WTC11 (cell line): ENCODE measurements at places on chromosomes 11 and 22. TPM values are rescaled to one million over a fixed set of nuclear protein-coding genes. Genes with fewer than 3 reads are reported as not detected.

DNA sequence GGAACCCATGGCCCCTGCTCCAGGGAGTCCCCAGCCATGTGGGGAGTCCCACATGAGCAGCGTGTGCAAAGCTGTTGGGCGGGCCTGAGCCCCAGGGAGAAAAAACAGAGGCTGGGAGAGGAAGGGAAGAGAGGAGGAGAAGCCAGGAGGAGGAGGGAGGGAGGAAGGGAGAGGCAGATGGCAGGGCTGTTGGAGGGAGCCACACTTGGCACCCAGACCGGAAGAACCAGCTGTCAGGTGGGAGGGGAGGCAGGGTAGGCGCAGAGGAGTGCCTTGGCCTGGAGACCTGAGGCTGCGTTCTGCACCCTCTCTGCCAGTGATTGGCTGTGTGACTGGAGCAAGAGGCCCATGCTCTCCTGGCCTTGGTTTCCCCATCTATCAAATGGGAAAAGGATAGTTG is 6.7 kb downstream of the SYNGR1 start:
- H3K27me3 ChIP-seq: no peaks in the 10 kb centered on the region
- H3K27ac ChIP-seq: no peak overlapping the region
- H3K36me3 ChIP-seq: peaks cover 5% of the 10 kb centered on the region
- no peak overlapping the region for H3K4me3 ChIP-seq
- H3K4me1 ChIP-seq: peaks cover 30% of the 10 kb centered on the region
- DNase-seq: no peak

GRCh38 chr11:58564231-58564630 is 11.4 kb downstream of the LPXN start:
- H3K4me3 ChIP-seq: no peak overlapping the region
- peaks cover 4% of the 10 kb centered on the region; the same call in 1 of the 2 replicates for H3K4me1 ChIP-seq
- no peak for DNase-seq
- no peaks in the 10 kb centered on the region for H3K27me3 ChIP-seq
- no peak overlapping the region for H3K27ac ChIP-seq
- no peaks in the 10 kb centered on the region for H3K36me3 ChIP-seq

PDE2A gene
- total RNA-seq: 3.7 to 5.0 TPM (median 4.9 TPM) in 3 replicates

- H3K27ac ChIP-seq: peak overlapping the region; percentile 64
- H3K4me1 ChIP-seq: peaks cover 38% of the 10 kb centered on the region
- H3K4me3 ChIP-seq: peak overlapping the region; percentile 70
- H3K27me3 ChIP-seq: no peaks in the 10 kb centered on the region; the same call in 1 of the 2 replicates
- H3K36me3 ChIP-seq: no peaks in the 10 kb centered on the region
- DNase-seq: no peak
Measured at GRCh38 chr22:49052023-49052538, 775.6 kb downstream of the BRD1 start.

- no peaks in the 10 kb centered on the region for H3K27me3 ChIP-seq
- peak overlapping the region; percentile 40; the same call in 1 of the 2 replicates for H3K27ac ChIP-seq
- peaks cover 11% of the 10 kb centered on the region; the same call in 1 of the 2 replicates for H3K4me1 ChIP-seq
- no peak overlapping the region for H3K4me3 ChIP-seq
- H3K36me3 ChIP-seq: no peaks in the 10 kb centered on the region
- DNase-seq: no peak
Measured at GRCh38 chr11:16299884-16300782, 56.2 kb downstream of the SOX6 start.

GRCh38 chr11:64040684-64041322 is 5.1 kb downstream of the FLRT1 start:
- DNase-seq: peak; percentile 72
- H3K4me1 ChIP-seq: peaks cover 3% of the 10 kb centered on the region; the same call in 1 of the 2 replicates
- H3K4me3 ChIP-seq: no peak overlapping the region
- H3K36me3 ChIP-seq: no peaks in the 10 kb centered on the region

DNA sequence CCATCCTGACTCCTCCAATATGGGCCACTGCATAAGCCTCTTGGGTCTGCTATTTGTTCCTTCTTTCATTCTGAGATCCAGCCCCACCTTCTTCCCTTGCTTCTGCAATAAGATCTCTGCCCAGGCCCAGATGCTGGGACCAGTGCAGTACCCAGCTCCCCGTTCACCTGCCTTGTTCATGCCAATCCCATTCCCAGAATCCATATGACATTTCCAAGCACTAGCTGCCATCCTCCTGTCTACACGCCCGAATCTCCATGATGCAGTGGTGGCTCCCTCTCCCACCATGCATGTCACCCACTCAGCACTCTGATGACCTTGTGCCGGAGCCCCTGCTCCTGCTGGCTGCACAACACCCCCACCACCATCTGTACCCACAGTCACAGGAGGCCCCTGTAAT is 11.4 kb upstream of the FAM83F start:
- no peaks in the 10 kb centered on the region for H3K4me1 ChIP-seq
- no peaks in the 10 kb centered on the region for H3K36me3 ChIP-seq
- peaks cover 29% of the 10 kb centered on the region for H3K27me3 ChIP-seq

GRCh38 chr11:93655581-93656255 is 5.8 kb upstream of the CEP295 start:
- no peaks in the 10 kb centered on the region for H3K4me1 ChIP-seq
- DNase-seq: no peak
- H3K27ac ChIP-seq: no peak overlapping the region
- peaks cover 28% of the 10 kb centered on the region for H3K27me3 ChIP-seq
- H3K36me3 ChIP-seq: no peaks in the 10 kb centered on the region

DNA sequence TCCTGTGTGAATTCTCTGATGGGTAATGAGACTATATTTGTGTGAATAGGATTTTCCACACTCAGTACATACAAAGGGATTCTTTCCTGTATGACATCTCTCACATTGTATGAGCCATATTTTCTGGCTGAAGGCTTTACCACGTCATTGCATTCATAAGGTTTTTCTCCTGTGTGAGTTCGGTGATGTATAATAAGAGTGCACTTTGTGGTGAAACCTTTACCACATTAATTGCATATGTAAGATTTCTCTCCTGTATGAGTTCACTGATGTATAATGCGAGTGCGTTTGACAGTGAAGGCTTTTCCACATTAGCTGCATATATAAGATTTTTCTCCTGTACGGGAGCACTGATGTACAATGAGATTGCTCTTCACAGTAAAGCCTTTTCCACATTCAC is 455.4 kb upstream of the CNTN5 start:
- H3K36me3 ChIP-seq: no peaks in the 10 kb centered on the region
- no peak for DNase-seq
- H3K4me3 ChIP-seq: no peak overlapping the region
- no peak overlapping the region for H3K27ac ChIP-seq

GRCh38 chr22:27863001-27863400 is 56.1 kb downstream of the PITPNB start:
- H3K4me3 ChIP-seq: no peak overlapping the region
- H3K27me3 ChIP-seq: no peaks in the 10 kb centered on the region
- no peak for DNase-seq
- H3K4me1 ChIP-seq: peaks cover 20% of the 10 kb centered on the region
- peaks cover 18% of the 10 kb centered on the region for H3K36me3 ChIP-seq

DNA sequence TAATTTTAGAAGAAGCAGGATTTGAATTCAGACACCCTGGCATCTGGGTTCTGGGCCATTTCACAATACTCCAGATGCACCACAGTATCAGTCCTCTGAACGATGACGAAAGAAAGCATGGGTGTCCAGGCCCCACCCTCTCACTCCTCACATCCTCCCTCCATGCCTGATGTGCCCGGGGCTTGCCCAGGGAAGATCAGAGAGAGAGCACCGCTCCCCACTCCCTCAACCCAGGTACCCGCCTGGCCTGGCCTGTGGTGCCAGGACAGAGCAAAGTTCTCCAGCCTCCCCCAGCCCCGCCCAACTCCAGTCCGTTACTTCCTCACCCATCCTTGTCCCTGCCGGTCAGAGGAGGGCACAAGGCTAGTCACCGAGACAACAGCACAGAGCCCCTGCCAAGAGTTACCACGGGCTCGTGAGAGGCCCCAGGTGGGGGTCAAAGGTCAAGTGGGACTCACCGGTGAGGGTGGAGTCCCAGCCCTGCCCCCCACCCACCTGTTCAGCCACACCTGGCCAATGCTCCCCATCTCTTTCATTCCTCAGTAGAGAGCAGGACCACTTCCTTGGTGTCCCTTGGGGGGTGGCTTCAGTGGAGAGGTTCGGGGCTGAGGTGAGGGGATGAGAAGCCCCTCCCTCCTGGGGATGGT is 8.1 kb downstream of the BCL9L start:
- H3K4me3 ChIP-seq: peak overlapping the region; percentile 46
- no peaks in the 10 kb centered on the region for H3K36me3 ChIP-seq
- H3K27me3 ChIP-seq: no peaks in the 10 kb centered on the region
- H3K4me1 ChIP-seq: peaks cover 88% of the 10 kb centered on the region
- no peak for DNase-seq

DNA sequence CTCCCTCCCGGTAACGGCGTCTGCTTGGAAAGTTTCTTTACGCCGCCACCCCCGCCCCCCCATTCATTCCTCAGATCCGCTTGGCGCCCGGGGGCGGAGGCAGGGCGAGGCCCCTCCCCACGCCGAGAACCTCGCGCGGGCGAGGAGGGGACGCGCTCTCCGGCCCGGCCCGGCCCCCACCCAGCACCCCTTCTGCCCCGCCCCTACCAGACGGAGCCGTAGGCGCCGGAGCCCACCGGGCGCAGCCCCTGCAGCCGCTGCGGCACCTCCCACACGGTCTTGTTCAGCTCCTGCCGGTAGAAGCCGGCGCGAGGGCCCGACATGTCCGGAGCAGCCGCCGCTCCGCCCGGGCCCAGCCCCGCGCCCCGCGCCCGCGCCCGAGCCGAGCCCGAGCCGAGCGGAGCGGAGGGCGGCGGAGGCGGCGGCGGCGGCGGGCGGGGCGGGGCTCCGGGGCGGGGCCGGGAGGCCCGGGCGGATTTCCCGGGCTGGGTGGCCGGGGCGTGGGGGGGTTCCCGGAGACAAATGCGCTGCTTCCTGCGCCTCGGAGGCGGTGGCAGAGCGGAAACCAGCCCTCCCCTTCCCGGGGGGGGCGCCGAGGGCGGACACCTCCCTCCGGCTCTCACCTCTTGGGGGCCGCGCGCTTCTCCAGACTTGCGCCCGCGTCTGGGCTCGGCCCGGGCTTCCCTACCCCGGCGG is at the start of gene MAPK11:
Gene MAPK11, minus strand, starts transcription at position 411 of the 696 bp plus-strand sequence. Its CDS starts 88 bp downstream, at position 323.
- peaks cover 53% of the 10 kb centered on the region for H3K27me3 ChIP-seq
- H3K4me1 ChIP-seq: no peaks in the 10 kb centered on the region
- DNase-seq: peak; percentile 35
- peak within 1 kb of the TSS; percentile 57 for H3K4me3 ChIP-seq

OR52K1 gene
- 0.05 to 0.07 TPM in 2 of 3 replicates, not detected in the other for total RNA-seq

DNA sequence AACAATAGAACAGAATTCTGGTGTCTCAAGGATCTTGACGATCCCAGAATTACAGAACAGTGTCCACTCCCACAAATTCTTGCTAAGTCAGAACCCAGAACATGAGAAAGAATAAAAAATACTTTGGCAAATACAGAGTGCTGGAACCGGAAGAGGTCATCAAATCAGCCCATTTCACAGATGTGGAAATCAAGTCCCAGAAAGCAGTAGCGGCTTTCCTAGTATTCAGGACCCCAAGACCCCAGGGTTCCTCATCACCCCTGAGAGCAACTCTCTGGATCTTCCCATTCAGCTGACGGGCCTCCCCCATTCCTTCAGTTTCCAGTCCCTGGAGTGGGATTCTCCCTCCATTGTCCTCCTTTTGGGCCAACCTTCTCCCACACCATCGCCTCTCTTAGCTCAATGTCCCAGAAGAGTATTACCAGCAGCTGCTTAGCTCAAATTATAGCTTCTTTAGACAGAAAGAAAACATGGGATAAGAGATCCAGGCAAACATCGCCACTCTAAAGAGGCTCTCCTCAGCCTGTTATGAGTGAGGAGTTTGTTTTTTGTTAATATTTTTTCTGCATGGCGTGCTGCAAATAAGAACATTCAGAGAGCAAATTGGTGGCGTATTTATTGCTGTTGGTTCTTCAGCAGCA is 268.3 kb downstream of the MN1 start:
- no peak overlapping the region for H3K27ac ChIP-seq
- H3K4me3 ChIP-seq: no peak overlapping the region
- DNase-seq: no peak

APOBEC3B gene
- total RNA-seq: 4.0 to 7.5 TPM (median 6.4 TPM) in 3 replicates

CNGA4 gene
- total RNA-seq: 0.35 to 0.82 TPM (median 0.50 TPM) in 3 replicates

- H3K4me3 ChIP-seq: no peak overlapping the region
- H3K36me3 ChIP-seq: peaks cover 33% of the 10 kb centered on the region
- H3K27ac ChIP-seq: no peak overlapping the region
- H3K4me1 ChIP-seq: peaks cover 15% of the 10 kb centered on the region
- H3K27me3 ChIP-seq: no peaks in the 10 kb centered on the region
Measured at GRCh38 chr22:31651664-31652063, 10.4 kb downstream of the PISD start.

GRCh38 chr11:70111269-70112016 is 33.3 kb downstream of the ANO1 start:
- H3K27me3 ChIP-seq: no peaks in the 10 kb centered on the region
- peaks cover 11% of the 10 kb centered on the region for H3K4me1 ChIP-seq
- no peak overlapping the region; the same call in none of the 2 replicates for H3K27ac ChIP-seq
- H3K36me3 ChIP-seq: no peaks in the 10 kb centered on the region

DNA sequence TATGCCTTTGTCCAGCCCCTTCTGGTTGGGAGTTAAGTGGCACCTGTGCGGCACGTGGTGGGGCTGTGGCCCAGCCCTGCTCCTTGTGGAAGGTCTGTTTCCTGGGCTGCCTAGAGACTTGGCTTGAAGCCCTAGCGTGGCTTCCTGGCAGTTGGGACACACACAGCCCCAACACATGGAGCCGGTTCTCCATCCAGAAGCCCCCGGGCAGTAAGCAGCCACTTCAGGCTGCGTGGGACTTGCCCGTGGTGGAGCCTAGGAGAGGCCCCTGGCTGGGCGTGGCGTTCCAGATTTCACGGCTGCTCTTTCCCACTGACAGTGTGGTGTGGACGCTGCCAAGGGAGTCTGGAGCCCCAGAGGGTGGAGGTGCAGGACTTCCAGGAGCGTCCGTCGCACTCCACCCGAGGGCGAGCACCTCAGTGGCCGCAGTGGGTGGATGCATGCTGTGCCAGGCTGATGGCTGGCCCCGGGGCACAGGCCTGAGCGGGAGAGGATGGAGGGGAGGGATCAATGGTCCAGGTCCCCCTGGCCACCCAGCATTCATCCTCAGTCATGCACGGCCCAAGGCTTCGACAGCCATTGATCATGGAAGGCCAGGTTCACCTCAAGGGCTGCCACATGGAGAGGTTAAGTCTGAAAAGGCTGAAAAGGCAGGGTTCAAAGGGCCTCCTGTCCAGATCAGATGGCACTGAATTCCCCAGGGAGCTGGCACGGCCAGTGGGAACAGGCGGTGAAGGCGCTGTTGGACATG is 9.3 kb downstream of the CCND1 start:
- peaks cover 50% of the 10 kb centered on the region for H3K36me3 ChIP-seq
- no peak for DNase-seq
- no peaks in the 10 kb centered on the region for H3K27me3 ChIP-seq
- H3K27ac ChIP-seq: no peak overlapping the region
- peaks cover 14% of the 10 kb centered on the region for H3K4me1 ChIP-seq

SCN4B gene
- total RNA-seq: 3.5 to 4.5 TPM (median 4.4 TPM) in 3 replicates
